Stimulated activated CD8-positive, alpha-beta memory T cell treated with anti-CD3 and anti-CD28 coated beads, Interleukin-15, amount 100 ng/mL, for 4 hours (primary cell): ENCODE measurements at places on chromosomes 2 and 18.

DNA sequence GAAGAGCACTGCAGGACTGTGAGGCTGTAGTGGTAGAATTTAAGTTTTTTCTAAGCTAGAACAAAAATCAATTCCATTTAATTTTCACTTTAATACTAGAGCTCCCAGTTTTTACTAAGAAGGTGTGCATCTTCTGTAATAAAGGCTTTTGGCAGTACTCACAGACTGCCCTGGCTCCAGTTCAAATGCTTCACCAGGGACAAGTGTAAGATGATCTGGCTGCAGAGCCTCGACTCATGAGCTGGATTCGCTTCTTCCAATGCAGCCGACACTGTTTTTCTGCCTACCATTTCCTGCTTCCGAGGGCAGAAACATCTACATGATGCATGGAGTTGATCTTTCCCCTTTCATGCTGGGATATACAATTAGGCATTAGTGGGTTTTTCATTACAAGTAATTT, 87.0 kb downstream of the FARSB start:
- no peak for DNase-seq

GRCh38 chr18:79329786-79330185, 65.9 kb upstream of the NFATC1 start:
- DNase-seq: no peak

- DNase-seq: no peak
Observed at GRCh38 chr2:237304763-237305514, 109.0 kb downstream of the COL6A3 start.

GRCh38 chr2:63617366-63617765, 28.6 kb downstream of the MDH1 start:
- no peak for DNase-seq

DNA sequence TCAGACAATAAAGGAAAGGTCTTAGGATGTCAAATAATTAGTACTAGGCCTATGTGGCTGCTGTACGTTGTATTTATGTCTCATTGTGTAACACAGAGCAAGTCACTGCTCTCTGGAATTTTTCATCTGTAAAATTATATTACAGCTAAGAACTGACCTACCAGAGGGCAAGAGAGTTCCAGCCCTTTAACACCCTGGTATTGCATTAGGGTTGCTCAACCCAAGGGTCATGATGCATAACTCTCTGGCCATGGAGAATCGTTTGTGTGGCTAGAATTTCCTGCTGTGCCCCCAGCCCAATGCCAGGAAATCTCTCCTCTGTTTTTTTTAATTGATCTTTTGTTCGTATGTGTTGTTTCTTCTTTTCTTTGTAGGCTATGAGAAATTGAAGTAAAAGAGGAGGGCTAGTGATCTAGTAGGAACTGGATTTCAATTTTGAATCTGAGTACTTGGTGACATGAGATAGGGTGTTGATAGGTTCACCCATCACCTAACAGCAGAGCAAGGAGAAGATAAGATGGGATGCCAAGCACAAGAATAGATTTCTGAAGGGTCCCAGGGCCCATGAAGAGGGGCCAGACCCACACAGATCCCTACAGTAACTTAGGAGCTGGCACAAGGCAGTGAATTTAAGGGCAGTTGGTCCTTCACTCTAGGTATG, 571.2 kb upstream of the TNP1 start:
- no peak for DNase-seq

GRCh38 chr18:60232541-60232940, 140.0 kb downstream of the MC4R start:
- no peak for DNase-seq

- DNase-seq: no peak
Observed at GRCh38 chr2:83481436-83481835, 977.6 kb downstream of the SUCLG1 start.

DNA sequence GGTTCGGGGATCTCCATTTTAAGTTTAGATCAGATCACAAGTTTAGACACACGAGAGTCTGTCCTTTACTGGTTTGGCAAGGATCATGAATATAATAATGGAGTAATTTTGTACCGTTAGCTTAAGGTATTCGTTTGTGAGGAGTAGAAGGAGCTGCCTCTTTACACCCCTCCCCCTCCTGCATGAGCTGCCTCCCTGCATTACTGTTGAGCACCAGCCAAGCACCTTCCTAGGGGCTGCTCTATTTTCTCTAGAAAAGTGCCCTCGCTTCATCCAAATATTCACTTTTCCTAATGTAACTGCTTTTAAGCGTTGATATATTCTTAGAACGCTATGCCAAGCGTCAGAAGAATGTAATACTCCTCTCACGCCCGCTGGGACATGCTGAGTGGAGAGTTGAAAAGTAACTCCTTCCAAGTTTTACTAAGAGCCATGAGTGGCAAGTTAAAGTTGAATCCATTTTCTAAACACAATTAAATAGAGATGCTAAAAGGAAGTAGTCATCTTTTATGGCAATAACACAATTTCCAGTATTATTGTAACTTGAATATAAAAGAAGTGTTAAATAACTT, 25.4 kb upstream of the SCN7A start:
- DNase-seq: no peak

GRCh38 chr18:29596959-29597358, 1420.0 kb upstream of the CDH2 start:
- DNase-seq: no peak

GRCh38 chr2:48527226-48527885, 2.6 kb upstream of the STON1 start:
- no peak for DNase-seq

- no peak for DNase-seq
Observed at GRCh38 chr2:175854129-175854528, 147.9 kb downstream of the LNPK start.

- DNase-seq: no peak
Observed at GRCh38 chr2:206859330-206859739, 80.0 kb upstream of the CPO start.

- DNase-seq: no peak
Observed at GRCh38 chr2:168684921-168685599, 117.4 kb upstream of the NOSTRIN start.

DNA sequence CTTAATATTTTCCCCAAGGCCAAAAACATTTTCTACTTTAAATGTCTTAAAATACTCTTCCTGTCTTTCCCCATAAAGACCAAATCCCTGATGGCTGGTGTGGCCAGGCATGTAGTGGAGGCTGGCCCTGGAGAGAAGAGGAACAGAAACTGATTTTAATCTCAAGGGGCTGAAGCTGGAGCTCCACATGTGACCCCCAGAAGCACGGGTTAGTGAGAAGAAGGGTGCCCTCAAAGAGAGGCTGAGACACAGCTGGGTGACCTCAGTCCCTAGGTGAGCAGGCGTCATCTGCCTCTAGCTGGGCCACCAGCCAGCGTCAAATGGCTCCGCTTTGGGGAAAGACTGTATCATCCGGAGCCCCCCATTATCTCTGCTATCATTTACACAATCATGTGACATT, 19.3 kb upstream of the TMEM18 start:
- DNase-seq: no peak

- DNase-seq: no peak
Observed at GRCh38 chr18:38539856-38540255, 974.3 kb upstream of the CELF4 start.

DNA sequence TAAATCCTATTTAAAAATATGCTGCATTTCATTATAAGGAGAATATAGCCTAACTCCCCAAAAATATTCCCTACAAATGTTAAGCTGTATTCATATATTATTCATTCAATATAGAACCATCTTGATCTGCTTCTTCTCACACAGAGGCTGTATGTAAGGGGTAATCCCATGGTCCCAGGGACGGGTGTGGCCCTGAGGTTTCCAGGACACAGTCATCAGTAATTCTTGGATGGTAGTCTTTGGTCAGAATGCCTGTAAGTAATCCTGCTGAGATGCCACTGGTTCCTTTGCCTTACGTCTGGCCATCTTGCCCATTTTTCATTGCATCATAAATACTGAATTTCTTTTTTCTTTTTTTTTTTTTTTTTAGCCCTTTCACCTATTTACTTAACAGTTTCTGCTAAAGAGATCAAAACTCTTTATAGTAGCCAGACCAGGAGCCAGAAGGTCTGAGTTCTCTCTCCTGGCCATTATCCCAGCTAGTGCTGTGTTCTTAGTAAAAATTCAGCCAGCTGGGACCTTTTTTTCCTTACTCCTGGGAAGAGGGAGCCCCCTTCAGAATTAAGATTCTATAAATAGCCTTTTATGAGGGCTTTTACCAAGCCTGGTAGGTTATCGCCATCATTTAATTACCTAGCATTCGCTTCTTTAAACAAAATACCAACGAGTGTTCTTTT, 134.9 kb downstream of the SOX11 start:
- DNase-seq: no peak

DNA sequence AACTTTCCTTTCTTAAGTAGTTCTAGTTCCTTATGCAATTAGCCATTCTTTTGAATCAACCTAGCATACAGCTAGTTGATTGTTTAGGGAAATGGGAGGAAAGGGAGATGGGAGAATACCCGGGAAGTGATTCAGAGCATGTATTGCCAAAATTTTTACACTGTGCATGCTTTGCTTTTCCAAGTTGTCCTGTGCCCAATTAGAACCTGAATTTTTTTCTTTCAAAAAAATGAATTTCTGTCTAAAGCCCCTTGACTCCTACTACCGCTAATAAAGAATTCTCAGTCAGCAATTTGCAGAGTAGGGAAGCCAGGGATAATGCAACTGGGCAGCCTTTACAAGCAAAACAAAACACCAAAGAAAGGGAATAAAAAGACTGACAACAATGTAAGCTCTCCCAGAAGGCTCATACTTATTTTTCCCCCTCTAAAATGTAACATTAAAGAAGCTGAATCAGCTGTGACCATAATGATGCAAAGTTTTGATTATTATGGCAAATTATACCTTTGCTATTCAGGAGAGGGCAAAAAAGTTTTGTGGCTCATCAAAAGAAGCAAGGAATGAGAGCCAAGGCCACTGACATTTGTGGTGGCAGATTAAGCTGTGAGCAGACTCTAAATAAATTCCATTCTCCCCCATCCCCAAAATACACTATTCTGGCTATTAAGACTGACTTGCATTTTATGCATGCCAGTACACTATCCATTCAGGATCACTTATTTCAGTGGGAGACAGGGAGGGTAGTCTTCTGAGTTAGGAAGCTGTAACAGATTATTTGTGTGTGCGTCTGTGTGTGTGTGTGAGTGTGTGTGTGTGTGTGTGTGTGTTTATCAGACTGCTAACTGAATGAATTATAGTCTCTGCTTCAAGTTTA, 174.3 kb downstream of the ERBB4 start:
- no peak for DNase-seq

DNA sequence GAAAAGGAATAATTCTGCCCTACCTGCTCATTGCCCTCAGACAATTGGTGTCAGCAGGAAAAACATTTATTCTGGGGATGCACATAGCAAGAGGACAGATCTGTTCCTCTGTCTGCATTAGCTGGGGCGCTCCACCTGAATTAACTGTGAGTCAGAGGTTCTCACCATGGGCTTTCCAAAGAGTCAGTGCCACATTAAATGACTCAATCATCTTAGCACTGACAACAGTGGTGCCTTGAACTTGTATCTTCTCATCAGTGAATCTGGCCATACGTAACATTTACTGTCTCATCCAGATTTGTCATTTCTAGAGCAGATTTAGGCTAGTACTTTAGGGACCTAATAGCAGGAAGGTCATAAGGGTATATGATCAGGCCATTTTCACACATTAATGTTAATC, 358.1 kb upstream of the CRIM1 start:
- DNase-seq: no peak

GRCh38 chr2:72350852-72351251, 203.2 kb upstream of the CYP26B1 start:
- no peak for DNase-seq

DNA sequence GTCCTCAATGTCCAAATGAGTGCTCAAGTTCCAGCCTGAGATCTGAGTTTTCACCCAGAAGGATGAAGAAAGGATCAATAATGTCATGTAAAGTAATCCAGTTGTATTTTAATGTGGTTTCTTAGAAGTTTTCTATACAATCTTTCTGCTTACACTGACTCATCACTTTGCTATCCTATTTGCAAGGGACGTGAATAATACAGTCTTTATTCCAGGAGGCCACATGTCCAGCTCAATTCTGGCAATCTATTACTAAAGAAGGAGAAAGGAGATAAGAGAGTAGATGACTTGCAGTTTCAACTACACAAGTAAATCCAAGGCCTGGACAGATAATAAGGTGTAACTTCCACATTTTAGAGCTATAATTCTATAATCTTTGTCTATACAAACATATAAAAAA, 601.1 kb upstream of the SETBP1 start:
- DNase-seq: no peak

DNA sequence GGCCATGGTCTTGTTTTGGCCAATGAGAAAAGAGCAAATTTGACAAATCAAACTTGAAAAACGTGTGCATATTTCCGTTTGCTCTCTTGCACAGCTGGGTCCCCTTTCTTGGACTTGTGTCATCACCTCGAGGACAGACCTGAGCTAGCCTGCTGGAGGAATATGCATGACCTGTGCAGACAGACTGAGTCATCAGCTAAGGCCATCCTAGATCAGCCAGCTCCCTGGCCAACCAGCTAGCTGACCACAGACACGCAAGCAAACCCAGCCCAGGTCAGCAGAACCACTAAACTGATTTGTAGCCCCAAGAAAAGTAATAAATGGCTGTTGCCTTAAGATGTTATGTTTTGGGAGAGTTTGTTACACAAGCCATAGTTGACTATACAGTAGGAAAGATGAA, 61.3 kb upstream of the PAX3 start:
- DNase-seq: no peak

DNA sequence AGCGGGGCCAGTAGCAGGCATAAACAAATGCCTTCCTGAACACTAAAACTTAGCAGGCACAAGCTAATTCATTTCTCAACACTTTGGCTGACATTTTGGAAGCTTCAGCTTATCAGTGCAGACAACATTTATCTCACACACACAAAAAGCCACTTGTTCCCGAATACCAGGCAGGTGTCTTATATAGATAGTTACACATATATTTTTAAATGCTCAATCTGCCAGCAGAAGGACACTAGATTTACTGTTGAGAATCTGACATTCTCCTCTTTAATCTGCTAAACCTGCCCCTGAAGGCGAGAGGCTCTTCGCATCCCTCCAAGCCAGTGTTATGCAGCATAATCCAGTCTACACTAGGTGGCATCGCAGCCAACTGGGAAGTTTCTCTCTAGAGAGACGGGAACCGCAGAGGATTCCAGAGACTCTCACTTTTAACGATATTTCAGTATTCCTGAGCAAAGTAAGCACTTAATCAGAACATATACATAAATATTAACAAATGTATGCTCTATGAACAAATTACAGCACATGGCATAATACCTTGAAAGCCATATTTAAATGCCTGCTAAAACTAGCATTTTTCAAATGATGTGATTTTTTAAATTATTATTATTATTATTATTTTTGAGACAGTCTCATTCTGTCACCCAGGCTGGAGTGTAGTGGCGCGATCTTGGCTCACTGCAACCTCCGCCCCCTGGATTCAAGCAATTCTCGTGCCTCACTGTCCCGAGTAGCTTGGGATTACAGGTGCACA, 90.2 kb upstream of the SCG2 start:
- DNase-seq: no peak

- no peak for DNase-seq
Observed at GRCh38 chr2:184047536-184047935, 550.8 kb upstream of the ZNF804A start.

GRCh38 chr2:223383315-223383714, 218.8 kb downstream of the SCG2 start:
- no peak for DNase-seq

GRCh38 chr2:21643180-21643579, 519.4 kb downstream of the TDRD15 start:
- no peak for DNase-seq

GRCh38 chr18:61832858-61833257, 59.9 kb downstream of the RNF152 start:
- DNase-seq: no peak

GRCh38 chr2:196640031-196640548, 575 bp downstream of the CCDC150 start:
- no peak for DNase-seq
